ENCODE measurements at places on chromosomes 1 and 21. TPM values are rescaled to one million over a fixed set of nuclear protein-coding genes. Genes with fewer than 3 reads are reported as not detected.

DNA sequence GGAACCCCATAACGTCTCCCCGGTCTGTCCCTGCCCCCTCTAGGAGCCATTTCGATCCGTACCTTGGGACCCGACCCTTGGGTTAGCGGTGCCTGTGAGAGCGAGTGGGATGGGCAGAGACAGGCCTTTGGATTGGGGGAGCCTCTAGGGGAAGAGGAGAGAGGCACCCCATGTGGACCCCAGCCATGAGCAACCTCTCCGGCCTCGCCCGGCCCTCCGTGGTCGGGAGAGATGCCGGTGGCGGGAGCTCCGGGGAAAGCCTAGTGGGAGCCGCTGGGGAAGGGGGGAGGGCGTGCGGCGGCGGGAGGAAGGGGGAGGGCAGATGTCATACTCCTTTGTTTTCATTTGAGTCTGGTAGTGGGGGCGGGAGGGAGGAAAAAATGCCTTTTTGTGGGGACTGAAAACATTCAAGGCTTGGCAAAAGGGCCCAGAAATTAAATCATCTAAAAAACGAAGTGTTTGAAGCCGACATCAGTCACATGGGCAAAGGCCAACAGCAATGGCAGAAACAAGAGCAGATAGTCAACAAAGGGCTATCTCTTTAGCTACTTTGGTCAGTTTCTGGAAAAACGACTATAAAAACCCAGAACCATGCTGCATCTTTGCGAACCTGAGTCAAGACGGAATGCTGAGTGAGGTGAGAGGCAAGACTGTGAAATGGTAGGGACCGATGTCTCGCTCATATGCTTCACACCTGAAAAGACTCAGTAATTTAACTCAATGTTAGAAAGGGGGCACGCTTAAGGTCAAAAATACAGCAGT lies 758 bp downstream of the PTBP2 start:
- peak overlapping the region; percentile 64 for H3K27ac ChIP-seq
- H3K27me3 ChIP-seq = no peaks in the 10 kb centered on the region
- peaks cover 4% of the 10 kb centered on the region for H3K4me1 ChIP-seq
- peak overlapping the region; percentile 90 for H3K4me3 ChIP-seq
- no peaks in the 10 kb centered on the region for H3K36me3 ChIP-seq
- no peak for DNase-seq

DNA sequence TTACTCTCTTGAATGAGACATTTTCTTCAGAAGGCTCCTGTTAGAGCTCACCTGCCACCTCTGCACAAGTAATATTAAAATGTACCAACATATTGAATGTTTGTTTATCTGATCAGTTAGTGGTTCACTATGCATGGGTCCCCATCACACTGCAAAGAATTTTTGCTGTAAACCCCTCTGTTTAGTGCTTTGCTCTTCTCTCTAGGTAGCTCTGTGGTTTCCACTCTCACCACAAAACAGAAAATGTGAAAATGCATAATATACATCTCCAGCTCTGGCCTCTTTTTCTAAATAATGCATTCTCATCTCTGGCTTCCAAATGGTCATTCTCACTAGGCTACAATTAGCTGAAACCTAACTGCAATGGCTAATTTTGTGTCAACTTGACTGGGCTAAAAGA lies 176.7 kb downstream of the TRIM33 start:
- H3K4me3 ChIP-seq = no peak overlapping the region
- H3K27ac ChIP-seq = no peak overlapping the region
- DNase-seq = no peak
- no peaks in the 10 kb centered on the region for H3K4me1 ChIP-seq

Gene HRNR
- not detected for polyA plus RNA-seq

DNA sequence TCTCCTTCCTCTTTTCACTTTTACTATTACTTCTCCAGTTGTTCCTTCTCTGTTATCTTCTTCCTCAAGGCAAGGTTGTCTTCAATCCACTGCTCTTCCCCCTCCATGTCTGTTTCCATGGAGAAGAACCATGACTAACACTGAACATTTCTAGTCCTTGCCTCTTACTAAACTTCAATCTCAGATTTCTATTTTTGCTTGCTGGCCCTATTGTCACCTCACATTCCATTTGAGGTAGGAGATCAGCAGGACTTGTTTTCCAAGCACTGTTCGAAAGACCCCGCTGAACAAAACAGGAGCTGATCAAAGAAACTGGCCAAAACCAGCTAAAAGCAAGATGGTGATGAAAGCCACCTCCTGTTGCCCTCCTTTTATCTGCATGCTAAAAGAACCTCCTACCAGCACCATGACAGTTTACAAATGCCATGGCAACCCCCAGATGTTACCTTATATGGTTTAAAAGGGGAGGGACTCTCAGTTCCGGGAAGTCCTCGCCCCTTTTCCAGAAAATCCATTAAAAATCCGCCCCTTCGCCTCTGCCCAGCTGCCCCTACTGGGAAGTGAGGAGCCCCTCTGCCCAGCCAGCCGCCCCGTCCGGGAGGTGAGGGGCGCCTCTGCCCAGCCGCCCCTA lies 22.6 kb downstream of the GON4L start:
- 0 out of 2 replicates have a peak, but pooled peaks cover 3% of the 10 kb centered on the region for H3K4me1 ChIP-seq
- H3K27me3 ChIP-seq = no peaks in the 10 kb centered on the region
- no peak overlapping the region for H3K4me3 ChIP-seq
- H3K36me3 ChIP-seq = peaks cover 5% of the 10 kb centered on the region

- H3K27ac ChIP-seq = peak overlapping the region; percentile 81
- peaks cover 56% of the 10 kb centered on the region for H3K4me1 ChIP-seq
- DNase-seq = no peak
- H3K27me3 ChIP-seq = no peaks in the 10 kb centered on the region
- H3K4me3 ChIP-seq = peak overlapping the region; percentile 57
Observed at GRCh38 chr1:39269349-39269748, 64.9 kb downstream of the MACF1 start.

DNA sequence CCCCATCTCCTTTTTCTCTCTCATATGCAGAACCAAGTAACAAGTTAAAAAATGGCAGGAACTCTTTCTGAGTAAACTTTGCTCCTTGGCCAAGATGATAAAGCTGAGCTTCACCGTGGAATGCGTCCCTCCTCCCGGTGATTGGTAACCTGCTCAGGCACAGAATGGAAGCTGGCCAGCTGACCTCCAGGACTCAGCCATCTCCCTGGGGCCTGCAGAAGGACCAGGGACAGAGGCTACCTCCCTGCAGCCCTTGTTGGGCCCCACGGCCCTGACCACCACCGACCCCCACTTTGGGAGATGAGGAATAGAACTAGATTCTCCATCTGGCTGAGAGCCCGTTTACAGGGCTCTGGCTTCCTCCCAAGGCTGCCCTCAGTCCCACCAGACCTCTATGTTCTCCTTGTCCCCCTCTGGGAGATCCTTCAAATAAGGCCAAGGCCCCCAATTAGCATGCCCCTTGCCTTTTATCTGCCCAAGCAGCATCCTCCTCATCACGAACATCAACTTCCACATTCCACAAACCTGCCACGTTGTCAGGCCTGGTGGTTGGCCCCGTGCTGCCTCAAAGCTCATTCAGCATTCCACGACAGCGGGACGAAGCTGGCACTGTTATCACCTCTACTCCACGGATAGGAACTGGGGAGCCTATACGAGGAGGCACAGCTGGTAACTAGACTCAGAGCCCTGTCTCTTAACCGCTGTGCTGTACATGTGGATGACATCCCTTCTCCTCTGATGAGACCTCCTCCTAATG lies 74.2 kb downstream of the CD34 start:
- no peak for DNase-seq
- no peak overlapping the region for H3K4me3 ChIP-seq
- no peaks in the 10 kb centered on the region for H3K27me3 ChIP-seq
- H3K4me1 ChIP-seq = peaks cover 22% of the 10 kb centered on the region
- H3K27ac ChIP-seq = no peak overlapping the region
- peaks cover 4% of the 10 kb centered on the region for H3K36me3 ChIP-seq

DNA sequence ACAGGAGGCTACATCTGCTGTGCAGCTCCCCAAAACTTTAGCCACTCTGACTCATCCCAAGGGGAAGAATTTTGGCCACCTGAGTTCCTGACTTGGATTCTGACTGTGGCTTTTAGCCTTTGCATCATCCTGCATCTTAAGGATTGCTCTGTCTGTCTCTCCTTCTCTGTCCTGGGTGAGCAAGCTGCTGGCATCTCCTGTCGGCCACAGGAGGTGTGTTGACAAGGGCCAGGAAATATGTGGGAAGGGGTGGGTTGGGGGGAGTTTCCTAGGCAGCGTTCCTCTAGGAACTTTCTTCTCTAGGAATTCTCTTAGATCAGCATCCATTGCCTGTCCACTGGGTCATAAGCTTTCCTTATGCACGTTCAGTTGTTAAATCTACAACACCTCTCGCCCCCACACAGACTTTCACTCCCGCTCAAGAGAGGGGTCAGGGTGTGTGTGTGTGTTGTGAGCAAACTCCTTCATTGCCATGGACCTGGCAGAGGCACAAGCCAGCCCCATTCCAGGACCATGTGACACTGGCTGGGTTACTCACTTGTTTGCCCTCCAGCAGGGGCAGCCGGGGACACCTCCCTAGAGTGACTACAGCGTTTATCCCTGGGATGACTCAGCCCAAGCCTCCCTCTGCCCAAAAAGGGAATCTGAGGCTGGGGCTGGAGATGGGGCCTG lies 145.0 kb upstream of the DUSP10 start:
- H3K4me1 ChIP-seq = no peaks in the 10 kb centered on the region
- no peak for DNase-seq
- H3K4me3 ChIP-seq = no peak overlapping the region
- H3K27me3 ChIP-seq = no peaks in the 10 kb centered on the region
- H3K36me3 ChIP-seq = no peaks in the 10 kb centered on the region
